ENCODE measurements at places on chromosomes 16 and 17.

DNA sequence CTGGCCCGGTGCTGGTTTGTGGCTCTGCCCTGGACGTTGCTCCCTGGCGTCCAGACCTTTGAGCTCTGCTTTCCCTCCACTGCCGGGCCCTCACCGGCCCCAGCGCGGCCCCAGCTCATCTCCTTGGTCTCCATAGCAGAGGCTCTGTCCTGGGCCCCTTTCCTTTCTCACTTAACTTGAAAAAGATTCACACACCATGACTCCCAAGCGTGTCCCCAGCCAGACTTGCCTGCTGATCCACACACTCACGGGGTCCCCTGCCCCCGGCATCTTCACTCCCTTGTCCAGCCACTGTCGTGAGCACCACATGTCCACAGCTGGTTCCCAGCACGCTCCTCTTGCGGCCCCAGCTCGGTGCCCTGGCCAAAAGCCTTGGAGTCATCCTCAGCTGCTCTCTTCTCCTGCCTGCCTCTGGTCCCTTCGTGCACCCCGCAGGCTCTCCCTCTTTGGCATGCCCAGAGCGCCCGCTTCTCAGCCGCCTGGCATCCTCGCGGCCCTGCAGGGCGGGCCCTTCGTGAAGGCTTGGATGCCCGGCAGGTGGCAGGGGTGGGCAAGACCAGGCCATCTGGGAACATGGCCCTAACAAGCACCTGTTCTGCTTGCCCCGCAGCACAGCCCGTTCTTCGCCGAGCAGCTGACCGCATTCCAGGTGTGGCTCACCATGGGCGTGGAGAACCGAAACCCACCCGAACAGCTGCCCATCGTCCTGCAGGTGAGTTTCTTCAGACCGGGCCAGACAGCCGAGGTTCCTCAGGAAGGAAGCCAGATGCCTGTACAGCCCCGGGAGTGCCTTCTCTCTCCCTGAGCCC is 145.6 kb upstream of the CHMP6 start:
- no peak for DNase-seq

GRCh38 chr17:6574687-6575595 is 18.6 kb upstream of the PITPNM3 start:
- DNase-seq, result peak; percentile 5

- no peak for DNase-seq
Observed at GRCh38 chr17:31096106-31096436, 1.3 kb downstream of the NF1 start.

GRCh38 chr17:49035470-49036269 is 38.5 kb downstream of the IGF2BP1 start:
- DNase-seq, result peak; percentile 23

DNA sequence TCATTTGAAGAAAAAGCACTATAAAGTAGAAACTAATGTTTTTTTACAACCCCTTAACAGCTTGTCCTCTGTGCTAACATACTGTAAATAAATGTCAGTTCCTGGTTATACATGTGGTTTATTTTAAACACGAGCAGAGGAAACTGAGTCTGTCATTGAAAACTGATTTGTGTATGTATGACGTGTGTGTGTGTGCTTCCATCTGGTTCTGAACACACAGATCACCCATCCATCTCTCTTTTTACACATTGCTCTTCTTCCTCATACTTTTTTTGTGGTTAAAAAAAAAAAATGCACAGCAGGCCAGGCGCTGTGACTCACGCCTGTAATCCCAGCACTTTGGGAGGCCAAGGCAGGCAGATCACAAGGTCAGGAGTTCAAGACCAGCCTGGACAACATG is 49.5 kb downstream of the ZNF423 start:
- no peak for DNase-seq
